ENCODE measurements at places on chromosomes 4 and X. TPM values are rescaled to one million over a fixed set of nuclear protein-coding genes. Genes with fewer than 3 reads are reported as not detected.

Gene MAGEC1
- total RNA-seq = not detected

Gene F9
- total RNA-seq = not detected

- DNase-seq = no peak
Measured at GRCh38 chrX:101062176-101062575, 10.3 kb upstream of the TRMT2B start.

DNA sequence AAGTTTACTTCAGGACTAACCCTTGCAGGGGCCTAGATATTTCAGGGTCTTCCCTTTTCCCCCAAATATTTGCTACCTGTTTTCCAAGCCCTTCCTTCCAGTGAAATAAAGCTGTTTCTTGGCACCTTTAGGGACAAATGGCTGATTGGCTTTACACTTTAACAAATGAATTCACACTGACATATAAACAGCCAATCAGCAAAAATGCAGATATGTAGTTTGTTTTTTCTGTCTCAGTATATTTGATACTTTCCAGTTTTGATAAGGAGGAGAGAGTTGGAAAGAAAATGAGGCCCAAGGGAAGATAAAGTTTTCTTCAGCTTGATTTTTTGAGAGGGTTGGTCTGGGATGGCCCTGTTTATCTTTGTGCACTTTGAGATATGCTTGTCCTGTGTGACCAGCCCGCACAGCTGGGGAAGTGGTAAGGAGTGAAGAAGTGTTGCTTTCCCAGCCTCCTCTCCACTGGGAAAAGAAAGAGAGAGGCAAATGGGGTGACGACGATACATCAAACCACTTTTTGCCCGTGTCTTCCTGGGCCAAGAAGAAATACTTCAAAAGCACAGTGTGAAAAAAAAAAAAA lies 67.5 kb downstream of the MGST2 start:
- no peak for DNase-seq

GRCh38 chrX:53048169-53049126 lies at the start of gene GPR173:
Gene GPR173 (plus strand): TSS chrX:53048789. CDS start chrX:53076622, 27,833 bp downstream.
- no peak for DNase-seq

DNA sequence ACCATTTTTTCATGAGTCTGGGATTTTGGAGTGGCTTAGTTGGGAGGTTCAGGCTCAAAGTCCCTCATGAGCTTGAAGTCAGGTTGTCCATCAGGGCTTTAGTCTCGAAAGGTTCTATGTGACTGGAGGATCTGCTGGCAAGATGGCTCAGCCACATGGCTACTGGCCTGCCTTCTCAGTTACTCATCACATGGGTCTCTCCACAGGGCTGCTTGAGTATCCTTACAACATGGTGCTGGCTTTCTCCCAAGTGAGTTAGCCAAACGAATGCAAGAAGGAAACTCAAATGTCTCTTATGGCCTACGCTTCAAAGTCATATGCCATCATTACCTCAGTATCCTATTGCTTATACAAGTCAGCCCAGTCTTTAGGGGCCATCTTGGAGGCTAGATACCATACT lies 106.3 kb upstream of the VCX3B start:
- DNase-seq = no peak

- DNase-seq = no peak
Measured at GRCh38 chr4:96525898-96526297, 686.0 kb downstream of the PDHA2 start.

DNA sequence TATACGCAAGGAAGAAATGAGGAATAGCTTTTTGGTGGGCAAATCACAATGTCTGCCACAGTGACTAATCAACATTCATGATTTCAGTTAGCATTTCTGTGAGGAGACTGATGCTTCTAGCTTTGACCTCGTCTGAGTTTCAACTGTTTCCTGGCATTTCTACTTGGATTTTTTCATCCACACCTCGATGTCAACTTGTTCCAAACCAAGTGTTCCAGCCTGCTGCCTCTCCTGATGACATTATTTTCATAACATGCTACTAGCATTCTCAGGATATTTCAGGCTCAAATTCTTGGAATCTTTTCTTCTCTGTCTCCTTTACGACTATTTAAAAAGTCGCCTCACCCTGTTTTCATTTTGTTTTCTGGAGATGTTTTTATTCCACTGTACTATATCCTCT lies 90.3 kb upstream of the TEX13D start:
- DNase-seq = no peak

Data from chondrocyte (in vitro differentiated cells).